ENCODE measurements at places on chromosomes 7 and 10. TPM values are rescaled to one million over a fixed set of nuclear protein-coding genes. Genes with fewer than 3 reads are reported as not detected.

The ELMO1 gene
- 1.6 TPM for total RNA-seq

The DENND2A gene
- total RNA-seq = 0.41 TPM

The TLX1 gene
- total RNA-seq = not detected

The HIPK2 gene
- total RNA-seq = 44.2 TPM

The C10orf53 gene
- total RNA-seq = not detected

The PAPSS2 gene
- 21.9 TPM for total RNA-seq

The AFAP1L2 gene
- total RNA-seq = 27.3 TPM
